ENCODE measurements at places on chromosomes 7 and 10.
A peak's percentile ranks its signal among the peaks of the same experiment; 100 is the strongest.

DNA sequence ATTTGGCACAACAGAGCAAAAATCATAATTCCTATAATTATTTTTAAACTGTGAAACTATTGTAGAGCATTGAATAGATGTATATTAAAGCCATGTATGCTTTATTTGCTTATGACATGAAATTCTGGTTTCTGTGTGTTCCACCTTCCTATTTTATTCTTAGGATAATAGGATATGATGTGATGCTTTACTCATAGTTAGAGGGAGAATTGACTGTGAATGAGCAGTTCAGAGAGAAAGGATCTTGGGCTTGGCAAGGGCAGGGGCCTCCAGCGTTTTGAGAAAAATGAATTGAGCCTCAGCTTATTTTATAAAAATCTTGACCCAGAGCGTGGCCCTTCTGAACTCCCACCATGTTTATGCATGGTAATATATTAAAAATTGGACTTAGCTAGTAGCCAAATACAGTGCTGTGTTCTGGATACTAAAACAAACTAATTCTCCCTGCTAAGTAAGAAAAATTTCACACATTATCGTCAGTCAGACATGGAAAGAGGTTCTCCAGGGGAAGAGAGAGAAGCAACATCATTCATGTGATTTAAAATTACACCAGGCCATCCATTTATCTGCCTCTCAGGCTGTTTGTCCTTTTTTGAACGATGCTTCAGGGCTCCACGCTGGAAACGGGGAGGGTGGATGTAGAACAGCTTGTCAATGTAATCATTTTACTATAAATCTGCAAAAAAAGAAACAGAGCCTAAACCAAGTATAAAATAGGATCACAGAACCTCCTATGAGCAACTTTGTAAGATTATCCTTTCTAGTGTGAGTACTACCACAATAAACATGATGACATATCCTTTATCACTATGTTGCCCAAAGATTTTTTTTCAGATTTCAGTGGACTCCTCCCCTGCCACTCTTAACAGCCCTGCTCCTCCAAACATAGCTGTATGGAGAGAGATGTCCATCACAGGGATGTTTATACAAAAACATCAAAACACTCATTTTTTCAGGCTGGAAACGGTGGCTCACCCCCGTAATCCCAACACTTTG is 258.1 kb upstream of the C7orf33 start:
- DNase-seq, result peak; percentile 10

DNA sequence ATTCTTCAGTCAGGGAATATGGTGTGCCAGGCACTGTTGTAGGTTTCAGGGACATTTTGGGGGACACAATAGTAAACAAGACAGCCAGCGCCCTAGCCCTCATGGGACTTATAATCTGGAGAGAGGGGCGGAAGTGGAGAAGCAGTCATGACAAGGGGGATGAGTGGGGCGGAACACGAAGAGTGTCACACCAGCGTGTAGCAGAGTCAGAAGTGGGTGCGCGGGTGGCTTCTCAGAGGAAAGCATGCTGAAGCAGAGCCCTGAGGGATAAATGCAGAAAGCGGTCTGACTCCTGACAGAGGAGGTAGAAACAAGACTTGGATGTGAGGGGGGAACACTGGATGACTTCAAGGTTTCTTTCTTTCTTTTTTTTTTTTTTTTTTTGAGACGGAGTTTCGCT is 160.3 kb upstream of the LYZL2 start:
- no peak for DNase-seq

- no peak for DNase-seq
Observed at GRCh38 chr10:79376078-79376628, 28.9 kb downstream of the PPIF start.

GRCh38 chr10:75062506-75063299 is 48.8 kb upstream of the SAMD8 start:
- DNase-seq, result no peak

DNA sequence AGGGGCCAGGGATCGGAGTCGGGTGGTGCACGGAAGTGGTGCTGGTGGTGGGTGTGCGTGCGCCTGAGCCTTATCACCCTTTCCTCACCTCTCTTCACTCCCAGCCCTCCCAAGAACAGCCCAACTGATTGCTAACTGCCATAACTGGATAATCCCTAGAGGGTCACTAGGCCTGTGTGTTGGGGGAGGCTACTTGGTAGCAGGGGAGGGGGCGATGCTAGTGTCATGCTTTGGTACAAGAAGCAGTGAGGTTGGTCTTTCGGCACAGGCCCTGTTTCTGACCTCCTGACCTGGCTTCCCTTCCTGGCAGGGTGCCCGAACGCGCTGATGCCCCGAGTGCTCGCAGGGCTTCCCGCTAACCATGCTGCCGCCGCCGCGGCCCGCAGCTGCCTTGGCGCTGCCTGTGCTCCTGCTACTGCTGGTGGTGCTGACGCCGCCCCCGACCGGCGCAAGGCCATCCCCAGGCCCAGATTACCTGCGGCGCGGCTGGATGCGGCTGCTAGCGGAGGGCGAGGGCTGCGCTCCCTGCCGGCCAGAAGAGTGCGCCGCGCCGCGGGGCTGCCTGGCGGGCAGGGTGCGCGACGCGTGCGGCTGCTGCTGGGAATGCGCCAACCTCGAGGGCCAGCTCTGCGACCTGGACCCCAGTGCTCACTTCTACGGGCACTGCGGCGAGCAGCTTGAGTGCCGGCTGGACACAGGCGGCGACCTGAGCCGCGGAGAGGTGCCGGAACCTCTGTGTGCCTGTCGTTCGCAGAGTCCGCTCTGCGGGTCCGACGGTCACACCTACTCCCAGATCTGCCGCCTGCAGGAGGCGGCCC is 652 bp downstream of the KAZALD1 start:
- DNase-seq, result peak; percentile 29

GRCh38 chr7:119842786-119843185 is 430.2 kb upstream of the KCND2 start:
- no peak for DNase-seq

DNA sequence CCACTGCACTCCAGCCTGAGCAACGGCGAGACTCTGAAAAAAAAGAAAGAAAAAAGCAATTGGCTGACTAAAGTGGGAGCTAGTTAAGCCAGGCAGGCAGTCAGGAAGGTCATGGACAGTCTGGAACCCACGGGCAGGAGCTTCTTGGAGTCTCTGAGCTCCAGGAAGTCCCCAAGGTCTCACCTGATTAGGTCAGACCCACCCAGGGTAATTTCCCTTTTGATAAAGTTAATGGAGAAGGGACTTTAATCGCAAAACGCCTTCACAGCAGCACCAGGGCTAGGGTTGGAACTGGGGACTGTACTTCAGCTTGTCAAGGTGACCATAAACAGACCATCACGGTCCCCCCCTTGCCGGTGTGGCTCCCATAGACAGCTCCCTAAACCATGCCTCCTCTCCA is 6.6 kb downstream of the SLC29A4 start:
- no peak for DNase-seq

DNA sequence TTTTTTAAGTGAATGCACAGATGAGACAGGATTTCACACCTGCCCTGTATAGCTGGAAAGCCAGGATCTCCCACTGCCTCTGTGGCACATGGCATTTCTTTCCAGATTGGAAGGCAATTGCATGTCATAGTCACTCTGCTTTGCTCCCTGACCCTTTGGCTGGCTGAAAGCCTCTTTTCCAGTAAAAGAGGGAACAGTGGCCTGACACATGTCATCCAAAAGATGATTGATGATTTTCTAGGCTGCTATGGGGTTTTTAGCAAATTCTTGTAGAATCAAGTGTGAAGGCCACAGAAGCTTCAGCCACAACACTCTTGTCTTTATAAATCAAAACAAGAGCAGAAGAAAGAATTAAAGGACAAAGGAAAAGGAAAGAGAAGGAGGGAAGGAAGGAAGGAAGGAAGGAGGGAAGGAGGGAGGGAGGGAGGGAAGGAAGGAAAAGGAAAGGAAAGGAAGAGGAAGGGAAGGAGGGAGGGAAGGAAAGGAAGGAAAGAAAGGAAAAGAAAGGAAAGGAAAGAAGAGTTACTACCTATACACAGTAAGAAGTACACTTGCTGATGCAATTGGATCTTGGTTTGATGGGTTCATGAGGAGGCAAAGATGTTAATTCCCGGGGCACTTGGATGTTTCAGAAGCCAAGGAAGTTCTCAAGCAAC is 158.9 kb upstream of the FRMD4A start:
- no peak for DNase-seq

DNA sequence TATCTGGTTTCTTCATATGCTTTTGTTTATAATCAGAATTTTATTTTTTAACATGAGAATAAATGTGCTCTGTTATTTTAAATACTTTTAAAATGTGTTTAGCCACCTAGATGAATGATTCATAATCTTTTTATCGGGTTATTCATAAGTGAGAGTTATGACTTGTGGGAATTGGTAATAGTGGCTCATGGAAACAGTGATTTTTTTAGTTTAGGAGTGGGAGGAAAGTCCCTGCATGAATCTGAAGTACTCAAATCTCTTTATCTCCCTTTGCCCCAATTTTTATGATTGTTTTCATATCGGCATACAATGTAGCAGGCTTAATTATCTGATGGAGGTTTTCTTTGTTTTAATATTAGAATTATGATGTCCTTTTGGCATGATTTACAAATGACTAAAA is 42.9 kb downstream of the TAX1BP1 start:
- no peak for DNase-seq

- no peak for DNase-seq
Observed at GRCh38 chr7:45122975-45123860, 11.7 kb upstream of the TBRG4 start.

GRCh38 chr10:43595739-43596298 is 10.4 kb upstream of the ZNF485 start:
- no peak for DNase-seq

GRCh38 chr10:119669975-119670640 is 18.9 kb downstream of the BAG3 start:
- no peak for DNase-seq

DNA sequence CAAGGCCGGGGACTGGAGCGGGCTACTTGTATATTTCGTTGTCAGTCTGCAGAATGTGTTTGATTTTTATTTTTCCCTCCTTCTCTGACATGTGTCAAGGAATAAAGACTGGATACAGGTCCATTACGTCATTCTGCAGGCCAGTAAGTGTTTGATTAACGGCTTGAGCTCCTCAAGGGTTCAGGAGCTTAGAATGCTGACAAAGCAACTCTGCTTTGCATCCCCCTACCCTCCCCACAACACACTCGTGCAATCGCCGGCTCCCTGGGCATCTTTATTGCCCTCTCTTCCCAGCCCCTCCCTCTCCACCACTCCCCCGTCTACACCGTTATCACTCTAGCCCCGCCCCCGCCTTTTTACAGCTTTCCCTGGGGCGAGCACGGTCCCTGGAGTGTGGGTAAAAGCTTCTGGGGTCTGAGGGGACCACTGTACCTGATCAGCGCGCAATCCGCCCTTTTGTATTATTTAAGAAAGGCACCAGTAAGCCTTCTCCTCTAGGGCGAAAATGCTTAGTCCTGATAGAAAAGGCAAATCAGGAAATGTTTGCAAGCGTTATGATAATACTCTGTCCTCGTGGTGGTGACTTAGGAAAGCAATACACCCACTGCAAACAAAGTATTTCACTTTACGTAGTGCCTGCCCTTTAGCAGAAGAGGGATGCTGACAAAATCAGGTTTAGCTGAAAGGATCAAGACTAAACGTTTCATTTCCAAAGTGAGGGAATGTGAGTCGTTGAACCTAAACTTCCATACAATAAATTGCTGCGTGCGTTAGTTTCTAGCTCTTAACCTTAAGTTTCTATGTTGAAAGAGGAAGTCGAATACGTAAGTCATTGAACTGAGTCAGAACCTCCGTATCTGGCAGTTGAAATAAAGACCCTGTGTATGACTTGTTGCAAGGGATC is 1.4 kb upstream of the CREB5 start:
- no peak for DNase-seq

GRCh38 chr10:10045765-10046028 is 972.0 kb upstream of the CELF2 start:
- no peak for DNase-seq

DNA sequence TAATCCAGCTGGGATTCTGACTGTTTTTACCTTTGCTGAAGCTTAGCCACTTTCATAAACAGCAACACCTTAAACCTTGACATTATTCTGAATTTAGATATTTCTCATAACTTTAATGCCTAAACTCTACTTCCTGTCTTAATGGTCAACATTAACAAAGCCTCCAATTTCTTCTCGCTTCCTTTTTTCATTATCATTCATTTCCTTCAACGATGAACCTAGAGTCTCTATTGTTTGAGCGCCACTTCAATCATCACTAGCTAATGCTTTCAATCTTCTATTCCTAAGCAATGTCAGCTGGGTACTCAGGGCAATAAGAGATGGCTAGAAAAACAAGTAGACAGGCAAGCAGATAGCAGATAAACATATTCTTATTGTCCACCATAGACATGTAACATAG is 96.6 kb upstream of the TMEM196 start:
- no peak for DNase-seq

GRCh38 chr10:130121486-130122079 is 11.0 kb upstream of the C10orf143 start:
- peak; percentile 4 for DNase-seq

DNA sequence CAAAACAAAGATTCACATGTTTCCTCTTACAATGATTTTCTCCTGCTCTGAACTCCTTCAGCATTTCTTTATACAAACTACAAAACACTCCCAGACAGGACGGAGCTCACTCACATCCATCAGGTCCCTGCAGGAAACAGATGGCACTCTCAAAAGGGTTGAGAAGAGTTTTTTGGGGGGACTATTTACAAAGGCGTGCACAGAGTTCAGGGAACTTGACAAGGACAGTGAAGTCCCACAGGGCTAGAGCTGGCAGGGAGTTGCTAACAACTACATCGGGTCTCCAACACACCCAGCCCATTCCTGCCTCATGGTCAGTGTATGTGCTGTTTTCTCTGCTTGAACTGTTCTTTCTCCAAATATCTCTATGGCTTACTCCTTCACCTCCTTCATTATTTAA is 24.7 kb upstream of the YAE1 start:
- no peak for DNase-seq

DNA sequence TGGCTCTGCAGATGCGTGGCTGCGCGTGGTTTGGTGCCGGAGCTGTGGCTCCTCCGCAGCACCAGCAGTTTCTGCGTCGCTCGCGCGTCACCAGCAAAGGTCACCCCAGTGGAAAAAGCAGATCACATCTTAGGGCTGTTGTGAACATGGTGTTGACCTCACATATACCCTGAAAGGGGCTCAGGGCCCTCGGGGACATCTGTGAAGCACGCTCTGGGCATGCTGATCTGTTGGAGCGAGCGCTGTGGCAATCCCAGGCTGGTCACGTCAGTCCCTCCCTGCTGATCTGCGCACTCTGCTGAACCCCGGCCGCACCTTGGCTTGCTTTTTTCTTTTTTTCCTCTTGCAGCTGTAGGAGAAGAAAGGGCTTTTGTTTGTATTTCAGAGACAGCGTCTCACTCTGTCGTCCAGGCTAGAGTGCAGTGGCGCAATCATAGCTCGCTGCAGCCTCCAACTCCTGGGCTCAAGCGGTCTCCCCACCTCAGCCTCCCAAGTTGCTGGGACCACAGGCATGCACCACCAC is 33.3 kb upstream of the AP5Z1 start:
- DNase-seq, result no peak

DNA sequence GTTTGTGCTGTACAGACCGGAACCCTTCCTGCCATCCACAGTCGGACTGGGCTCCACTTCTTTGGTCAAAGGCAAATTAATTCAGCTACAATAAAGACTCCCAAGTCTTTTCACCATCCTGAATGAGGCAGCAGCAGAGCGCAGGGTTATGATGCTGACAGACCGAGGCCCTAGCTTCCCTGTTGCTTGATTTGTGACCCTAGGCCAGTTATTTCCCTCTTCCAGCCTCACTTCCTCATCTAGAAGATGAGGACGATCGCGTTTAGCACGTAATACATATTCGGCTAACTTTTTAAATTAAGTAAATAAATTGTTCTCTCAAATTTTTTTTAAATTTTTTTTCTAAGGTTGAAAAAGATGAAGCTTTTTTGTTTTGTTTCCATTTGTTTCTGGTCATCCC is 18.1 kb downstream of the ADRB1 start:
- DNase-seq, result no peak

All from DMS79 treated with DMSO at 0.1 percent for 48 hours (cell line).